ENCODE measurements at places on chromosomes 4 and X.

GRCh38 chrX:110000847-110001713, 1.8 kb upstream of the TMEM164 start:
- peak; percentile 4 for DNase-seq

DNA sequence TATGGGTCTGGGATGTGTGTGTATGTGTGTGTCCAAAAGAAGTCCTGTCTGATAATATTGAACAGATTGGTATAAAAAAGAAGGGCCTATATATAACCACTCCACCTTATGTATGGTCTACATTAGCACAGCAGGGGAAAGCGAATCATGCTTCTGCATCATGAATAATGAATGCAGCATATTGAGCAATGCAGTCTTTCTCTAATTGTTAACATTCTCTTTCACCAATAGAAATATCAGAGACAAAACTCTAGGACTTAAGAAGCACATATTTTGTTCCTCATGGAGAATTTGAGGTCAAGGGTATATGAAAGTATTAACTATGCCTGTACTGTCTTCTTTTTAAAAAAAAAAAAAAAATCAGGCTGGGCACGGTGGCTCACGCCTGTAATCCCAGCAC, 264.3 kb upstream of the NOCT start:
- no peak for DNase-seq

GRCh38 chrX:20500171-20500865, 233.6 kb upstream of the RPS6KA3 start:
- DNase-seq: peak; percentile 1

DNA sequence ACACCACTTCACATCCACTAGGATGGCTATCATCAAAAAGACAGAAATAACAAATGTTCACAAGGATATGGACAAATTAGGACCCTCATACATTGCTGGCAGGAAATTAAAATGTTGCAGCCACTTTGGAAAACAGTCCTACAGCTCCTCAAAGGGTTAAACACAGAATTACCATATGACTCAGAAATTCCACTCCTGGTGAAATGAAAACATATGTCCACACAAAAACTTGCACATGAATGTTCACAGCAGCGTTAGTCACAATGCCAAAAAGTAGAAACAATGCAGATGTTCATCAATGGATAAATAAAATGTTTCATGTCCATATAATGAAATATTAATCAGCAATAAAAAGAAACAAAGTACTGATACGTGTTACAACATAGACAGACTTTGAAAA, 15.1 kb downstream of the S100G start:
- no peak for DNase-seq

GRCh38 chrX:11431786-11432185, 138.6 kb downstream of the AMELX start:
- DNase-seq: no peak

DNA sequence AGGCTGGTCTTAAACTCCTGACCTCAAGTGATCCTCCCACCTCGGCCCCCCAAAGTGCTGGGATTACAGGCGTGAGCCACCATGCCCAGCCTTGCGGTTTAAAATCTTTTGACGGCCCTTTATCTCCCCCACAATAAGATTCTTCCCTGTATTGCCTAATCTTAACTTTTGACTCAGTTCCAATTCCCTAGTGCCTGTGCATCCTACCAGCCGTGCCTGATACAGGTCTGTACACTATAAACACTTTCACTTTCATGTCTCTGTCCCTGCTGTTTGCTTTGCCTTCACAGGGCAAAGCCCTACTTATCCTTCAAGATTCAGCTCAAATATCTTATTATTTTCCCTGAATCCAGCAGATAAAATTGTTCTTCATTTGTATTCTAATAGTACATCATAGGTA, 74.6 kb downstream of the WDR44 start:
- DNase-seq: no peak

GRCh38 chr4:71932941-71933340, 98.9 kb upstream of the NPFFR2 start:
- no peak for DNase-seq

DNA sequence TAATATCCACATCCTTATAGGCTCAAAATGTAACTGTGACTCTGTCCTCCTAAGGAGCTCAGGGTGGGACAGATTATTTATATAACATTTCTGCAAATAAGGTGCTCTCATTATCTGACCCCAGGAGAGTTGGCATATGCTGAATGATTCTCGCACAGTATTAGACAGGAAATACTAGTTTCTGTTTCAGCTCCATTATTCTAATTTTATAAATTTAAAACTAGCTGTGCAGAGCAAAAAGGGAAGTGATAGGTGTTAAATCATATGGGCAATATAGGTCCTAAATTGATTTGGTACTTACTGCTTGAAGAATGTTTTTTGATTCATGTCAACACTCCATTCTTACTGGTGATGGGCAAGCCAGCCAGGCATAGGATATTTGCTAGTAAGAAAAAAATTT, 141.5 kb downstream of the GLRA2 start:
- no peak for DNase-seq

- peak; percentile 37 for DNase-seq
Observed at GRCh38 chr4:142404191-142404611, 441.9 kb downstream of the INPP4B start.

DNA sequence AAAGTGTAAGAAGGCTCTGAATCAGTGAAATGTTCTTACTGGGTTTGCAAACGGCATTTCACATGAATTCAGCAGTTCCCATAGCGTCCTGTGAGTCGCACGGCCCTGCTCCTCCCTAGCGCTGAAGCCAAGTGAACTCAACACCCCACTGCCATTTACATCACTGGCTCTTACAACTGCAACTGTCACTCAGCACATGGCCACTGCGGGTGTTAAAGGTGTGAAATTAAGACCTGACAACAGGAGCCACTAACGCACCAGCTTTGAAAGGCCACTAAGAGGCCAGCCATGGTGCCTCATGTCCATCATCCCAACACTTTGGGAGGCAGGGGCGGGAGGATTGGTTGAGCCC, 31.7 kb downstream of the RNF212 start:
- no peak for DNase-seq

DNA sequence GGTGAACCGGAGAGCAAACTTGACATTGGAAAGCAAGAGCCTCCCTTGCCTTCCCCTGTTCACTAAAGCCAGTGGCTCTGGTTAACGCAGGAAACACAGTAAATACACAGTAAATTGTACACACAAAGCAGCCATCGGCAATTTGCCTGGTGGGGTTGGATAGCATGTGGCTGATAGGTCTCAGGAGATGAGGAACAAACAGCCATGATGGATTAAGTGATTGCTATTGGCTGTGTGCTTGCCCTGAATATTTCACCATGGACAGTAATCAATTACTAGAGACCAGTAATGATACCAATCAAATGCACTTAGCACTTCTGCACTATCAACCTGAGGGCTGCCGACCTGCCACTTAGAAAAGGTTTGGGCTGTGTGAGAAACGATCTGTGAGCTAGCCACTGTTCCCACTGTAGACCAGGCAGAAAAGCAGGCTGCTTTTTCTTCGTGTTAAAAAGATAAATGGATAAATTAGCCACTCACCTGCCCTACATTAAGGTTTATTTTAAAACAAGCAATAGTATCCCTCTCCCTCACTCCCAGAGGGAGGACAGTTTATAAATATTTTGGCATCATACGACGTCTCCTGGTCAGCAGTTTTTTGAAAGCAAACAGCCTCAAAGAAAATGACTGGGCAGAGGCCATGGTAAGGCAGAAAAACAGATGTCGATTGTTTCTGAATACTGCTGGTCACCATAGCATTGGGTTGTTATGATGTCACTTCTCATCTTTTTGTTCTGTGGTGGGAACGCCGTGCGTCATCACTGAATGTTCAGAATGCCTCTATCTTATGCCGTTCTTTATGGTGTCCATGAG, 167.1 kb downstream of the MAML3 start:
- no peak for DNase-seq

GRCh38 chr4:102675141-102675540, 85.6 kb downstream of the MANBA start:
- DNase-seq: no peak

GRCh38 chr4:40812386-40812785, 62.6 kb downstream of the NSUN7 start:
- no peak for DNase-seq

DNA sequence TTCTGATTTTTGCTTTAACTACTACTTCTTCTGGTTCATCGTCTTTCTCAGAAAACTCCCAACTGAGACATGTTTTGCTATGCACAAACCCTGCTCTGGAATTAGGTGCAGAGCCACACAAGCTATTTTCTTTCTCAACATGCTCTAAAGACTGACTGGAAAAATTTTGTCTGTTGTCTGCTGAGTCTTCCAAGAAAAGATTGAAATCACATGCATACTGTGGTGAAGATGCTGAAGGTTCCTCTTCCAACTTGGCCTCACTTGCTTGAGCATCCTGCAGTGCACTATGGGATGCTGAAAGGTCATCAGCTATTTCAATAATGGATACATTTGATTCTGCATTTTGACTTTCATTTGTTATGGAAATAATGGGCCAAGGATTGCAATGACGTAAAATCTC, 24.1 kb downstream of the PIN4 start:
- DNase-seq: no peak

DNA sequence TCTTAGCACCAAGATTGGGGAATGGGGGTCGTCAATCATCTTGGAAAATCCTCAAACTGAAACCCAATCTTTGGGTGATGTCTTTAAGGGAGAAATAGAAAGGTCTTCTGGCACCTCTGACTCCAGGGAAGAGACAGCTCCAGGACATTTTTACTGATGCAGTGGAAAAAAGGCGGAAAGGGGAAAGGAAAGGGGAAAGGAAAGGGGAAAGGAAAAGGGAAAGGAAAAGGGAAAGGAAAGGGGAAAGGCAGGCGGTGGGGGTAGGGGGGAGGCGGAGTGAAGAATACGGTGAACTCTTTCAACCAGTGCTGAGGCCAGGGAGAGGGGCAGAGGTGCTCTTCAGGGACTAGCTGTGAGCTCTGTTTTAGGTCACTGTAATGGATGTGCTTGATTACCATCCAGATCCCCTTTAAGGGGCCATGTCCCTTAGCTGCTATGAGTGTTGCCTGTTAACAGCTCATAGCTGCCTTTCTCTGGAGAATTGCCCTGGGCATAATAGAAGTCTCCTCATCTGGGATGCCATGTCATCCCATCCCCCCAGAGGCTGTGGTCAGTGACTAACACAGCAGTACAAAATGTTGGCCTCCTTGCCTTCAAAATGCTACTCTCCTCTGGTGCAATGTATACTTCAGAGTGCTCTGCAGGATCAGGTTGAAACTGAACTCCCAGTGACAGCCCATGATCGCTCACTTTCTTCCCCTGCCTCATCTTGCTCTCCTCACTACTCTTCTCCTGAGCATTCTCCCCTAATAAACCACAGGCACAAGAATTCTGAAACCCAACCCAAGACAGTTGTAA, 92.4 kb upstream of the AP1S2 start:
- DNase-seq: no peak

GRCh38 chr4:52894443-52894842, 32.3 kb downstream of the RASL11B start:
- DNase-seq: no peak

DNA sequence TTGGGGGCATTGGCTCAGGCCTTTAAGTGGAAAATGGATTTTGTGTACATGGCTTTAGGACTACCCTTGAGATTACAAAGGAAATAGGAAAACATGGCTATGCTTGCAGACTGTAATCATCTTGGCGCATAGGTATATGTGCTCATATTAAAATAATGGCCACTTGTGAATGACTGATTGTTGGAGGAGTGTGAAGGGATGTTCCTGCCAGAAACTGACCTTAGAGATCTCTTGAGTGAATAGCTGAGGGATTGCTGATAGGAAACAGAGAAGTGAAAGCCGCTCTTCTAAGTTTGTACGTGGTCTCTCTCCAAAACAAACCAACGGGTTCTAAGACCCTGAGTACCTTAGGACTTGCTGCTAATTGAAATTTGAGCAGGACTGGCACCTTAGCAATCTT, 186.0 kb downstream of the MGST2 start:
- DNase-seq: no peak

GRCh38 chr4:152243206-152243605, 292.7 kb downstream of the FBXW7 start:
- DNase-seq: no peak

DNA sequence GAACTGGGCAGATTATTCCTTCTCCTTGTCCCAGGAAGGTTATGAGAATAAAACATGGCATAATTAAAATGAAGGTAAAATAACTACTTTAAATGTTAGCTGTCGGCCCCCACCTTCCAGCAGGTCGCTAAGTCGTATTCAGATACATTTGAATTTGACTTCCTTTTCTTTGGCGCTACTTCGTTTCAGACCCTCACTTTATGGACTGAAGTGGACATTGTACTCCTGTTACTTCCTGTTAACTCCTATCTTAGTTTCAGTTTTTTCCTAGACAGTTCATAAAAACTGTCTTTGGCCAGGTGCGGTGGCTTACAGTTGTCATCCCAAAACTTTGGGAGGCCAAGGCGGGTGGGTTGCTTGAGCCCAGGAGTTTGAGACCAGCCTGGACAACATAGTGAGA, 5.7 kb downstream of the SYAP1 start:
- DNase-seq: no peak

DNA sequence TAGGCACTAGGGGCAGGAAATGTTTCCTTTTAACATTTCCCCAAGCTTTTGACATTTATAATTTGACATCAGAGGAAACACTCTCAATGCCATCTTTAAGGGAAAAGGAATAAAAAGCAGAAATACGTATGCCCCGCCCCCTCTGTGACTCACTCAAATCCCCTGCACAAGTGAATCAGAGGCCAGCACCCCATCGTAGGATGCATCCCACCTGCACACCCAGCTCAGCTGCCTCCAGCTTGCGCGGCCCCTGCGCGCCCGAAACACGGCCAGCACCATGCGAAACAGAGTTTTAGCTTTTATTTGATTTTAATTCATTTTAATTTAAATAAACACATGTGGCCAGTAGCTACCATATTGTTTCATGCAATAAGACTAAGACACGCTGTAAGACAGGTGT, 29.5 kb downstream of the ABLIM2 start:
- DNase-seq: no peak

GRCh38 chr4:23972187-23972586, 82.3 kb upstream of the PPARGC1A start:
- no peak for DNase-seq

GRCh38 chr4:100428051-100428450, 89.8 kb downstream of the EMCN start:
- DNase-seq: no peak

DNA sequence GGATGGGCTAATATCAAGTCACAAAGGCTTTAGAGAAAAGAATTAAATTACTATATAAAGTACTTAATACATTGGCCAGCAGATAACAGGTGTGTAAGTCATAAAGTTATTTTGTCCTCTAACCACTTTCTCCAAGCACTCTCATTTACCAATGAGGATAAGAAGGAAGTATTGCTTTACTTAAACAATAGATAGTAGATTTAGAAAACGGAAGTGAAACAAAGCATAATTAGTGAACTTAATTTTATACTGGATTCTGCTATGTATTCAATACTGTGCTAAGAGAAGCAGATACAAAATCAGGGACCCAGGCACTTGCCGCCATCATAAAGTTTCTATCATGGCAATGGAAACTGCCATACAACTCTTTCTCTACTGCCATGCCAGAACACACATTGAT, 24.0 kb downstream of the AFM start:
- no peak for DNase-seq

DNA sequence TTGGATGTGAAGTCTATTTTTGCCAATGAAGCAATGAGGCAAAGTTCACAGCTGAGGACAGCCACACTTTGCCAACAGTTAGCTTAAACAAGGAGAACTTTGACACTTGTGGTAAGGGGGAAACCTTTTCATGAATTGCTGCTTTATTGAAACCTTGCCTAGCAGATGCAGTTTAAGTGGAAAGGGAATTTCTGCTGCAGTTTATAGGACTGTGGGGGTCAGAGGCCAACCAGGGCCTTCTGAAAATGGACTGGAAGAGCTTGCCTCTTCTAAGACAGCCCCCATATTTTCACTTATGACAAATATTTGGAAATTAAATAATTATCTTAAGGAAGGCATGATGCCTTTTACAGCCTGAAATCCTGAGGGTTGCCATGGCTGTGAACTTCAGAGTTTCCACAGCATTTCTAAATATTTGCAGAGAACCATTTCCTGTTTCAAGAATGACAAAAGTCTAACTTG, 550.3 kb downstream of the RAB28 start:
- no peak for DNase-seq

All from CD4-positive, alpha-beta T cell treated with Interleukin-15 for 4 hours (primary cell).